Parietal lobe (tissue), 2 donors: ENCODE measurements at places on chromosomes 1 and 21. TPM values are rescaled to one million over a fixed set of nuclear protein-coding genes. Genes with fewer than 3 reads are reported as not detected.

The OR6N1 gene
- total RNA-seq, result not detected

The SPTA1 gene
- total RNA-seq, result 1.3 TPM

The CR1L gene
- not detected for total RNA-seq

The LRRN2 gene
- total RNA-seq, result 16.3 TPM

The GUCA2A gene
- not detected for total RNA-seq

The AQP10 gene
- total RNA-seq, result not detected
